Psoas muscle (tissue), 8 donors: ENCODE measurements at places on chromosomes 12 and 14. TPM values are rescaled to one million over a fixed set of nuclear protein-coding genes. Genes with fewer than 3 reads are reported as not detected.

Gene CKAP4
- 14.7 TPM for polyA plus RNA-seq

Gene DYNC1H1
- polyA plus RNA-seq = 228 TPM

Gene CABP1
- polyA plus RNA-seq = 2.3 TPM

Gene DENND5B
- 6.0 TPM for polyA plus RNA-seq

Gene UNC79
- polyA plus RNA-seq = 0.05 TPM
